ENCODE measurements at places on chromosomes 7 and 10. TPM values are rescaled to one million over a fixed set of nuclear protein-coding genes. Genes with fewer than 3 reads are reported as not detected.

Gene OPN4
- total RNA-seq: not detected

DNA sequence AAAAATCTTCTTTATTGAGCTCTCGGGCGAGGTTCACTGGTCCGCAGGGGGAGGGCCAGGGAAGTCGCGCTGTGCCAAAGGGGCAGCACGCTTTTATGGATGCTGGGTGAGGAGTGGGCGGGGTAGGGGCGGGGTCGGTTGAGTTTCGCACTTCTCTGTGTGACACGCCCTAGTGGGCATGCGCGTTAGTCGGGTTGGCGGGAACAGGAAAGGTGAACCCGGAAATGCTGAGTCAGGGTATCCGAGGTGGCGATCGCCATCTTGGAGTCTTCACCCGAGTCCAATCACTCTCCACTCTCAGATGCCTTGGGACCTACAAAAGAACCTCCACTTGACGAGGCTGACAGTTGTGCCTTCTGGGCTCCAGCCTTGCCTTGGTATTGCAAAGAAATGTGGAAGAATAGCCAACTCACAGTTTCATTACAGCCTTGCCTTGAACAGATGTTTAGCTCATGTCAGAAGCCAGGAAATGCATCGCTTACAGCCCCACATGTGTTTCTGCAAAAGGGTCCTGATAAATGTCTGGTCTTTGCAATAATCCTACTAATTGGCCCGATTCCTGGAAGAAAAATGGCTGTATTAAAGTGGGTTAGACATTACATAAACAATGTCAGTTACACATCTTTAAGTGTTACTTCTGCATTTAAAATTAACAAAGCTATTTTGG, 64.1 kb downstream of the AHR start:
- no peaks in the 10 kb centered on the region for H3K27me3 ChIP-seq
- no peaks in the 10 kb centered on the region for H3K4me1 ChIP-seq
- no peaks in the 10 kb centered on the region for H3K36me3 ChIP-seq
- no peak overlapping the region for H3K27ac ChIP-seq
- DNase-seq: no peak

DNA sequence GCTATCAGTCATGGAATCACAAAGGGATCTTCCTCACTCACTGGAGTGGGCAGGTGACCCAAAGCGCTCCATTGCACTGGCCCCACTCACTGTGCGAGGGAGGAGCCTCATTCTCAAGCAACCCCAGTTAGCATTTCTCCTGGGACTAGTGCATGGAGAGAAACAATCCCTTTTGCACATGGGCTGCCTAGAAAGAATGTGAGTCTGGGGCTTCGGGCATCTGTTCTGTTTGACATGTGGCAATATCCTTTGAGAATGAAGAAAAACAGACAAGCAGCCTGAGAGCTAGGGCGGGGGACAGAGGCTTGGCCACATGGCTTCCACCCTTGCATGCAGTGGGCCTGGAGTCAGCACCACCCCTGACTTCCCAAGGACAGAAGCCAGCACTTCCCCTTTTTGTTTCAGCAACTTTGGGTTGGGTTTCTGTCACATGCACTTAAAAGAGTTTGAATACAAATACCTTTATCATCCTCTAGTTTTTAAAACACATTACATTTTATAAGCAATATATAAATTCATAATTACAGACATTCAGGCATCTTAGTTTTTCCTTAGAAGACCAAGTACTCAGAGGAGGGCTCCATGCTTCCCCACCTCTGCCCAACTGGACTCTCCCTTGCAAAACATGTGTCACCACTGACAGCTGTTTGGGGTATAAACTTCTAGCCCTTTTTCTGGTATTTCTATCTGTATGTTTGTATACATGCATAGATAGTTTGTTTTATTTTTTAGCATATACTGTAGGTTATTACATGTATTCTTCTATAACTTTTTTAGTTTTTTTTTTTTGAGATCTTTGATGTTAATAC, 73.8 kb downstream of the RBM20 start:
- no peak for DNase-seq
- H3K4me1 ChIP-seq: no peaks in the 10 kb centered on the region
- H3K36me3 ChIP-seq: no peaks in the 10 kb centered on the region
- H3K4me3 ChIP-seq: no peak overlapping the region

DNA sequence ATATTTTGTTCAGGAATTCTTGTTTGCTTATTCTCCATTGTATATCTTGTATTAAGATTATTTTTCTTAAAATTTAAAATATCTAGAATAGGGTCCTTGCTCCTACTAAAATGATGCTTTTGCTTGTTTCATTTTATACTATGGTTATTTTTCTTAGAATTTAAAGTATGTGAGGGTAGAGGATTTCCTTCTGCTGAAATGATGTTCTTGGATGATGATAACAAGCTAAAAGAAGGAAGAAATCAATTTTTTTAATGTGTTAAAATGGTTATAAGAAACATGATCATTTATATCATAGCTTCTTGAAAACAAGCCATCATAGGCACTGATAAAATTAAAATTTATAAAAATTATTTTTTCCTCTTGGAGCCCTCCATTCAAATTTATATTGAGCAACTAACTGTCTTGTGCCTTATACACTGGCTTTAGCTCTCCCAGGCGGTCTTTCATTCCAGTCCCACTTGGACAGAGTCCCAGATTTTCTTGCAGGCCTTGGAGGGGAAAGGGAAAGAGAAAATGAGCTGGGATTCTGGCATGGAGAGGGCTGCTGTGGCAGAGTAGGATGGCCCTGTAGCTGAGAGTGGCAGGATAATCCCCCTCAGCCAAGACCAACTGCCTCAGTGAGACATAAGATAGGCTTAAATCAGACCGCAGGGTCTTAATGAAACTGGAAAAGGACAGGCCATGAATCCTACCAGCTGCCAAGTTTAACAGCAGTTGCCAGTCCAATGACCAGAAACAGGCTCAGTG, 60.2 kb downstream of the DNAJB9 start:
- no peaks in the 10 kb centered on the region for H3K27me3 ChIP-seq
- no peak overlapping the region for H3K27ac ChIP-seq
- no peaks in the 10 kb centered on the region for H3K4me1 ChIP-seq

- DNase-seq: no peak
- H3K27ac ChIP-seq: no peak overlapping the region
- H3K4me3 ChIP-seq: no peak overlapping the region
These were observed 99.2 kb downstream of the ARID5B start for GRCh38 chr10:62000726-62001125.

- H3K4me1 ChIP-seq: no peaks in the 10 kb centered on the region
- H3K27me3 ChIP-seq: no peaks in the 10 kb centered on the region
- H3K36me3 ChIP-seq: no peaks in the 10 kb centered on the region
These were observed 98.1 kb downstream of the GPR37 start for GRCh38 chr7:124667312-124668153.

- H3K36me3 ChIP-seq: no peaks in the 10 kb centered on the region
- H3K27me3 ChIP-seq: no peaks in the 10 kb centered on the region
- H3K4me3 ChIP-seq: no peak overlapping the region
- DNase-seq: no peak
- no peak overlapping the region for H3K27ac ChIP-seq
These were observed 548.9 kb upstream of the STEAP1 start for GRCh38 chr7:89605362-89605761.

GRCh38 chr10:81600185-81600584, 274.8 kb upstream of the NRG3 start:
- no peak for DNase-seq
- H3K27me3 ChIP-seq: no peaks in the 10 kb centered on the region
- H3K27ac ChIP-seq: no peak overlapping the region
- no peak overlapping the region for H3K4me3 ChIP-seq
- no peaks in the 10 kb centered on the region for H3K36me3 ChIP-seq

DNA sequence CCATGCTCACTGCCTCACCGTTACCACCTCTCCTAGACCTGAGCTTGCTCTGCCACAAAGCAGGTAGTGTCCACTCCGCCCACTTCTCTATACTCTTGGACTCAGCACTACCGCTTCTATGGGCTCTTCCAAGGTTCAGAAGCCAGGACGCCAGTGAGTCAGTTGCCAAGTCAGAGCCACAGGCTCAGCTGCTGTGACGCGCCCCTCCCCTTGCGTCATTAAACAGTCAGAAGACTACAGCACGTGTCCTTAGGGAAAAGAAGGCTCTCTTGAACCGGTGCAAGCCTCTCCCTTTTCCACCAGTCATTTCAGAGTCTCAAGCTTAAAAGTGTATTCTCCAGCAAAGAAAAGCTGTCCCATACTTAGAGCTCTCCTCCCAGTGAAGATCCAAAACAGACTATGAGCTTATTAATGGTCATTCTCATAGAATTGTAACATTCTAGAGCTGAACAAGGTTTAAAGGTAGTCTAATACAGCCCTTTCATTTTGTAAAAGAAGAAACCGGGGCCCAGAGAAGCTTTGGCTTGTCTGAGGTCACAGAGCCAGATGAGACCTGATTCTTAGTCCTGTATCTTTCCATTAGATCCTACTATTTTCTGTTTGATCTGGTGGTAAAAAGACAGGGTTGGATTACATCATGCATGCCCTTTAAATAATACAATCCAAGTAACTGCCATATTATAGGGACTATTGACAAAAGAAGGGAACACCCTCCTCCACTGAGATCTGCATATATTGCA, 40.9 kb upstream of the MET start:
- H3K27me3 ChIP-seq: no peaks in the 10 kb centered on the region
- DNase-seq: peak; percentile 60
- no peak overlapping the region for H3K4me3 ChIP-seq
- H3K36me3 ChIP-seq: no peaks in the 10 kb centered on the region
- H3K27ac ChIP-seq: no peak overlapping the region

- no peak for DNase-seq
- H3K4me1 ChIP-seq: no peaks in the 10 kb centered on the region
- H3K36me3 ChIP-seq: peaks cover 11% of the 10 kb centered on the region
- H3K27me3 ChIP-seq: no peaks in the 10 kb centered on the region
- no peak overlapping the region for H3K4me3 ChIP-seq
These were observed 17.9 kb downstream of the ZNF777 start for GRCh38 chr7:149442924-149443323.
